ENCODE measurements at places on chromosomes 2 and 18. TPM values are rescaled to one million over a fixed set of nuclear protein-coding genes. Genes with fewer than 3 reads are reported as not detected.

PPIG gene
- total RNA-seq, result 66.4 TPM

MRO gene
- total RNA-seq, result not detected

DNA sequence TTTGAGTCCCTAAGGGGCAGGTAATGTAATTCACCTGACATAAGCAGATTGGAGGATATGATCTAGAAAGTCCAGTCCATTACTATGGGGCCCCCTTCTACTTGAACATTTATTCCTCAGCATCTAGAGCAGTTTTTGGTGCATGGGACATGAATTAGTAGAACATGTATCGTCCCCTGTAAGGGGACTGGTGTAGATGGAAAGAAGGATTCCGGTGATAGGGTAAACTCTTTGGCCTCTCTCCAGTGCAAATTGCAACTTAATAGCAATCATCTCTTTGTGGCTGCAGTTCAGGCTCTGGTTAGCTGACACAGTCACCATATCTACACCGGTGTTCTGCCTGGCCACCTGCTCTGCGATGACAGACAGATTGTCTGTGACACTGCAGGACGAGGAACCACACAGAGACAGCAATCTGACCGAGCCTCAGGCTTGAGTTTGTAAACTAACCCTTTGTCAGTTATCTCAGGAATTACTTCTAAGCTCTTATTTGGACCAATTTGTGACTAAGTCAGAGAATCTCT lies 6.4 kb upstream of the SLC8A1 start:
- no peaks in the 10 kb centered on the region for H3K27me3 ChIP-seq
- H3K36me3 ChIP-seq, result no peaks in the 10 kb centered on the region
- no peak overlapping the region for H3K4me3 ChIP-seq
- DNase-seq, result no peak
- H3K4me1 ChIP-seq, result peaks cover 3% of the 10 kb centered on the region
- H3K27ac ChIP-seq, result no peak overlapping the region

DNA sequence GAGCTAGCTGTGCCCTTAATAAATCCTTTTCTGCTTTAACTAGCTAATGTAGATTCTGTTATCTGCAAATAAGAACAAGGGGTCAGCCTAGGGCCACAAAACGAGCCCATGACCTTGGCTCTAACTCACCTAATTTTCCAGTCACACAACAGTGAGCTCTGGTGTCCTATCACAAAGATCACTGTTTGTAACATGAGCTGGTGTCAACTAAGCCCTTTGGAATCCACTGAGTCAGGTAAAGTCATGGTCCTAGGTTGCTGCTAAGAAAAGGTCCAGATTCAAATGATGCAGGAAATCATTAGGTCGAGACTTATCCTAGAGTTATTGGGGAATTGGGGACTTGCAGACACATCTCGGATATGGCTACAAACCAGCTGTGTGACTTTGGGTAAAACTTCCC lies 49.9 kb downstream of the ST8SIA5 start:
- peaks cover 11% of the 10 kb centered on the region for H3K27me3 ChIP-seq
- DNase-seq, result no peak
- H3K27ac ChIP-seq, result no peak overlapping the region
- no peak overlapping the region for H3K4me3 ChIP-seq
- H3K36me3 ChIP-seq, result no peaks in the 10 kb centered on the region
- no peaks in the 10 kb centered on the region for H3K4me1 ChIP-seq

SRD5A2 gene
- not detected for total RNA-seq

- DNase-seq, result no peak
- H3K36me3 ChIP-seq, result no peaks in the 10 kb centered on the region
- peaks cover 2% of the 10 kb centered on the region for H3K4me1 ChIP-seq
- no peak overlapping the region for H3K27ac ChIP-seq
Observed at GRCh38 chr2:127641846-127642507, 4.0 kb upstream of the GPR17 start.

DNA sequence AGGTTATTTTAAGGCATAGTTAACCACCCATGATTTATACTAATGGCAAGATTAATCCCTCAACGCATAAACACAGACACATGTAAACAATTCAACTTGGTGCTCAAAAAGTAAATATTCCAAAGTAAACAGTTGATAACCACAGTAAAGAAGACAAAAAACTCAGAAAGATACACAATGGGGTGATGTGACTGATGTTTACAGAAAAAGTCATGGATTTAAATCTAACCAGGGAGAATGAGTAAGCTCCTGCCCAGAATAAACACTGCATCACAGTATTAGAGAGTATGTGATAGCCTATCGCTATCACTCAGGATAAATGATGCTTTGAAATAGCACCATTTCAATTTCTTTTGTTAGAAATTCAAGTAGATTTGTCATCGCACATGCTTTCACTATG lies 49.3 kb downstream of the HIBCH start:
- peaks cover 14% of the 10 kb centered on the region for H3K4me1 ChIP-seq
- H3K27ac ChIP-seq, result no peak overlapping the region
- no peaks in the 10 kb centered on the region for H3K27me3 ChIP-seq

DNA sequence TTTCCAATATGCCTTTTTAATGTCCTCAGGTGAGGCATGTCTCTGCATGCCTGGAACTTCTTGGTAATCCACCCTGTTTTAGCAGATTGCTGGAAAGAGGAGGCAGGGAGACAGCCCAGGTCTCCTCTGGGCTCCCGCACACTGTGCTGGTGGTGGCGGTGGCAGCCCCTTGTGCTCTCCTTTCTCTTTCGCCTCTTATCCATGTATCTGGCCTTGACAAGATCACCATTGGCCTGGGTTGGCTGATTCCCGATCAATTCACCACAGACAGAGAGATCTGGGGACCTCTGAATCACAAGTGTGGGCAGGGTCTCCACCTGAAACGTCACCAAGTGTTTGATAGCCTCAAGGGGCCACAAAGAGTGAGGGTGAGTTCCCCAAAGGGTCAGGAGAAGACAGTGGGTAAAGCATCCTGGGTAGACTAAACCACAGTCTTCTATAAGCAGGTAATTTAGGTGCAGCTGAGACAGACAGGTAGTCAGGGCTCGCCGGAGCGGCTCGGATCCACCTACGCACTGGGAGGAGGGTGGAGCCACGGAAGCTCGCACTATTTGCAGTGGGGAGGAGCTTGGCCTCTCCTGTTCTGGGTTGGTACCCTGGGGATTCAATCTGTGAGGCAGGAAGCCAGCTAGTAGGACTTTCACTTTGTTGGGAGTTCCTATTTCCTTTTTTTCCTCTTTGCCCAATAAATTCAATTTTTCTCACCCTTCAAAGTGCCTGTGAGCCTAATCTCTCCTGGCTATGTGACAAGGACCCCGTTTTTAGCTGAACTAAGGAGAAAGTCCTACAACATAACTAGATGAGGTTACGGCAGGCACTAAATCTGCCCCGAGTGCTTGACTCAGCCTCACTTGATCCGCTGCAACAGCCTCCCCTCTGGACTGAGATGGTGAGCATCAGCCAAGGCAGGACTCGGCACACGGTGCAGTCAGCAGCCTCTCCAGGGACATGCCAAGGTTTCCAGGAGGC lies 57.6 kb downstream of the SLC4A3 start:
- no peaks in the 10 kb centered on the region for H3K36me3 ChIP-seq
- no peak overlapping the region for H3K27ac ChIP-seq
- H3K4me1 ChIP-seq, result peaks cover 2% of the 10 kb centered on the region
- no peak overlapping the region for H3K4me3 ChIP-seq
